ENCODE measurements at places on chromosomes 12 and 14.
A peak's percentile ranks its signal among the peaks of the same experiment; 100 is the strongest.

DNA sequence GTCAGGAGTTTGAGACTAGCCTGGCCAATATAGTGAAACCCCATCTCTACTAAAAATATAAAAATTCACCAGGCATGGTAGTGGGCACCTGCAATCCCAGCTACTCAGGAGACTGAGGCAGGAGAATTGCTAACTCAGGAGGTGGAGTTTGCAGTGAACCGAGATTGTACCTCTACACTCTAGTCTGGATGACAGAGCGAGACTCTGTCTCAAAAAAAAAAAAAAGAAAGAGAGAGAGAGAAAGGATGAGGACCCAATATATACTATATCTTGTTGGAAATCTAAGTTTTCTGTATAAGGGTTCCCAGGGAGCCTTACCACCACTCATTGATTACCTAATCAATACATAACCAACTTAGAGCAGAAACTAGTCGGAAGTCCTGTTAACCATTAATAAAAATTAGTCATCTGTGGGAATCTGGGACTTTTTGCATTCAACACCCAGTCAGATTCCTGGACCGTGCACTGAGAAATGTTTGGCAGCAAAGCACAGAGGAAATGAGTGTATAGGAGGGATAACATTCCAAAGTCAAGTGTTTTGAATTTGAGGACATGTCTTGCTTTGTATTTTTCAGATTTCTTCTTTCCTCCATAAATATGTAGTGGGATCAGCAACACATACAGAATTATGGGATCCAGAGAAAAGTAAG lies 44.8 kb upstream of the NR2C1 start:
- no peak for DNase-seq

GRCh38 chr14:21070083-21070609 lies at the start of gene ARHGEF40:
ARHGEF40 (plus strand) TSS chr14:21070304; CDS start chr14:21070397, 93 bp downstream.
- peak; percentile 38 for DNase-seq

- no peak for DNase-seq
Observed at GRCh38 chr14:22122829-22123560, 449.4 kb upstream of the OR4E1 start.

DNA sequence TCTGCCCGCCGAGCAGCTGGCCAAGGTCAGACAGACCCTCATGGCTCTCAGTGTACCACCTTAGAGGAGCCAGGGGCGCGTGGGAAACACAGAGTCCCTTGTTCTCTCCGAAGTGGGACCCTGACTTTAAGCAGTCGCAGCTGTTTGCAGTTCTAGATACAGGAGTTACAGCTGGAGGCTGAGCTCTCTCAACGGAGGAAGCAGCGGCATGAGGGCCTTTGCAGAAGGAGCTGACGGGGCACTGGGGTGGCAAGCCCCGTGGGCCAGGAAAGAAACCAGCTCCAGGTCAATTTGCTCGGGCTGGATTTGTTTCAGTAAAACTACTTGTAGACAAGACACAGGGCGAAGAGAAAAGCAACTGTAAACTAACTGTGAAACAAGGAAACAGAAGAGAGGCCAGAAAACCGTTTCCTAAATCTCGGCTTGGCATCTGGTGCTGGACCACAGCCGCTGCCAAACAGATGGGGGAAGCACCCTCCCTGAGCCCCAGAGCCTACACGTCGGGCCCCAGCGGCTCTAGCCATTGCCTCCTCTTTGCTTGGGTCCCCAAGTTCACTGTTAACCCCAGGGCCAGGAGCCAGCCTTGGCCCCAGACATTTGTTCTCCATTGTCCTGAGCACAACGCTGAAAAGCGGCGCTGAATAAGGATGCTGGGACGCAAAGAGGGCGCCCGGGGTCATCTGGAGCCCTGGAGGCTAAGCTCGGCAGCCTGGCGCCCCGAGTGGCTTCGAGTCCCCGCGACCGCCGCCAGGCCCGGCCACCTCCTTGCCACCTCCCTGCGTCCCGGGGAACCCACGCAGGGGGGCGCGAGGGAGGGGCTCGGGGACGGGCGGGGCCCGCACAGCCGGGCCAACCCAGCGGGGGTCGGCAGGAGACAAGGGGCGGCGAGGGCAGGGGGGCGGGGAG lies 914 bp upstream of the PACS2 start:
- peak; percentile 39 for DNase-seq

DNA sequence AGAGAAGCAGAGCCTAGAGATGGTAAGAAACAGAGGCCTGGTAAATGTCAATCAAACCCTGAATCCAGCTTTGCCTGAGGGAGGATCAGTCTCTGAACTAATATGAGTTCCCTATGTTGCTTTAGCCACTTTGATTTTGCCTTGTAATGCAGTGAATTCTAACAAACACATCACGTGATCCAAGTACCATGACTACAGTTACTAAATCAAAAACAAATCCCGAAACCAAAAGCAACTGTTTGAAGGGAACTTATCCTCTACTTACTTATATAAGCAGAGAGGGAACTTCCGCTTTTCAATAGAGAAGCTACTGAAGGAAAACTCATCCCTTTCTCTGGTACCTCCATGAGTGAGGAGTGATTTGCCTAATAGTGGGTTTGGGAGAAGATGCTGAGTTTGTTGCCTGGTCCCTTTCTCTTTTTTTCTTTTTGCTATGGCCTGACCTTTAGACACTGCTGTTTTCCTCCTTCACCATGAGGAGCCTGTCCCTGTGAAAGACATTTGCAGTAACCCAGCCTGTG lies 7.7 kb upstream of the PPTC7 start:
- no peak for DNase-seq

GRCh38 chr12:21989819-21990412 lies 48.7 kb upstream of the ABCC9 start:
- DNase-seq, result no peak

GRCh38 chr12:10293570-10294227 lies 14.0 kb upstream of the KLRD1 start:
- no peak for DNase-seq

GRCh38 chr12:5307065-5307464 lies 124.8 kb upstream of the NTF3 start:
- DNase-seq, result no peak

GRCh38 chr12:21644516-21644915 lies 13.1 kb downstream of the LDHB start:
- no peak for DNase-seq

GRCh38 chr12:13581031-13581430 lies 384.5 kb downstream of the EMP1 start:
- DNase-seq, result no peak

DNA sequence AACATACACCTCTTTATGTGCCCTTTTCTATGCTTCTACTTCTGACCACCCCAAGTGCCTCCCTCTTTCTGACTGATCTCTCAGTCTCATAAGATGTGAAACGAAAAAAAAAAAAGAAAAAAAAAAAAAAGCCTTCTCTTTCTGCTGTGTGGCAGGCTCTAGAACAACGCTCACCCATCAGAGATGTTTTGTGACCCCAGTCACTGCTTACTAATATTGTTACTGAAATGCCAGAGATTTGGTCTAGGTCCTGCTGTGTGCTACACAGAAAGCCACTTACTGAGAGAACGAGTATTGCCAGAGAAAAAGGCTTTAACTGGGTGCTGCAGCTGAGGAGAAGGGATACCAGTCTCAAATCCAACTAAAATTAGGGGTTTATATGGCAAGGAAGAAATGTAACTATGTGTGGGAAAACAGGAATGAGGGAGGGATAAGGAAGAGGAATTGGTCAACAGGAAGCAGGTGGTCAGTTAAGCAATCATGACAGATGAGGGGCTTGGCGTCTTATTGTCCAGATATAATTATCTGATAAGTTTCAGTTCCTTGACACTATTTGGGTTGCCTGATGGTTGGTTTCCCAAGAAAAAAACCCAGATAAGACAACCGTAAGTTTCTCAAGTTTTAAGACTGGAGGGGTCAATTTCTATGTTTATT lies 149.0 kb downstream of the NAV3 start:
- DNase-seq, result no peak

- no peak for DNase-seq
Observed at GRCh38 chr12:47828976-47829482, 9.3 kb upstream of the HDAC7 start.

- DNase-seq, result no peak
Observed at GRCh38 chr12:80509781-80510556, 65.9 kb downstream of the PTPRQ start.

DNA sequence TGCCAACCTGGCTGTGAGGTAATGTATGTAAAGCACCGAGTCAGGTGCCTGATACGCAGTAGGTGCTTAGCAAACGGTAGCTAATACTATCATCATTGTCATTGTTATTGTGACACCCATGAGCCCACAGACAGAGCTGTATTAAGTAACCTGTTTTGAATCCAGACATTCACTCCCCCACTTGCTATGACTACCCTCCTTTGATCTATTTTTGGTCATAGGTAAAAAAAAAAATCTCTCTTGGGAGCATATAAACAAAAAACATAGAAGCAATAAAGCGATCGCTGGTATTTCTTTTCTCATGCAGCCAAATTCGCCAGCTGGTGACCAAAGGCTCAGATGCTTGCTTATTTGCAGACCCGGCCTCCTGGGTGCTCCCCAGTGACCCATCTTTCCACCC lies 330.2 kb downstream of the DPF3 start:
- DNase-seq, result no peak

DNA sequence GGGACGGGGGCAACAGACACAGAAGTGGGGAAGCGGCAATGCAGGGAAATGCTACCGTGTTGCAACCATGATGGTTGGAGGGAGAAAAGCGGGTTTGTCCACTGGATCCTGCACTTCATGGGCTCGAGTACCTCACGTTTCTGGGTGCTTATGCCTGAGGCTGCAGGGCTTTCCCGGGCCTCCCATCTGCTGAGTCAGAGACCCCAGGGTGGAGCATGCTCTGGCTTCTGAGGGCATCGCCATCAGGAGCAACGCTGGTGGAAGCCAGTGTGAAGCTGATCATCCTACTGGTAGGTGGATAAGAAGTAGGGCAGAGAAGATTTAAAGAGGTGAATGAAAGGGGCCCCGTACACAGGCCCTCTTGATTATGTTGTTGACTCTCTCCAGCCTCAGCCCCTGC lies 5.0 kb upstream of the ADGRD1 start:
- DNase-seq, result no peak

DNA sequence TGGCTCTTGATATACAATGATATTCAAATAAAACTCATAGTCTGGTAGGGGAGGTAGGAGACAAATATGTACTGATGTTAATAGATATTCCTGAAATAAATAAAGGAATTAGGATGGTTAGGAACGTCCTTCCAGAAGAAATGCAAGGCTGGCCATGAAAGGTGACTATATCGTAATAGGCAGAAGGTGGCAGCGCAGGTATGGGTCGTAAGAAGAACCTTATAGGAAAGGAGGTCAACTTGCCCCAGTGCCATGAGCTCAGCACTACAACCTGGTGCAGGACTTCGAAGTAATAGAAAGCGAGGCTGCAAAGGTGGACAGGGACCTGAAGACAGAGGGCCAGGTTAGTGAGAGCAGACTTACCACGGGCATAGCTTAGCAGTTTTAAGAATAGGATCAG lies 55.3 kb upstream of the FGD4 start:
- no peak for DNase-seq

DNA sequence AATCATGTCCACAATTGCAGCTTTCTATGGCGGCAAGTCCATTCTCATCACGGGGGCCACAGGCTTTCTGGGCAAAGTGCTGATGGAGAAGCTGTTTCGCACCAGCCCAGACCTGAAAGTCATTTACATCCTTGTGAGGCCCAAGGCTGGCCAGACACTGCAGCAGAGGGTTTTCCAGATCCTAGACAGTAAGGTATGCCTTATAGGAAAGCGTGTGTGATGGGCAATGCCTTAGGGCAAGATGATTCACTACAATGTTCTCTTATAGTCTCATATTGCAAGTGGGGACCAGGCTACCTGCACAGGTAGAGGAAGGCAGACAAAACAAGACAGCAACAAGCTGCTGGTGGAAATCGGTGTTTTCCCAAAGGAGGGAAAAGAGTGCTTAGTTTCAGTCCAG lies 110.5 kb downstream of the ERGIC2 start:
- no peak for DNase-seq

- DNase-seq, result no peak
Observed at GRCh38 chr12:71503579-71504391, 64.2 kb downstream of the LGR5 start.

GRCh38 chr14:87052646-87053225 lies 940.2 kb downstream of the GALC start:
- no peak for DNase-seq

GRCh38 chr12:57129321-57129842 lies 1.1 kb downstream of the LRP1 start:
- no peak for DNase-seq

- DNase-seq, result no peak
Observed at GRCh38 chr12:93668919-93669418, 8.2 kb upstream of the CRADD start.

DNA sequence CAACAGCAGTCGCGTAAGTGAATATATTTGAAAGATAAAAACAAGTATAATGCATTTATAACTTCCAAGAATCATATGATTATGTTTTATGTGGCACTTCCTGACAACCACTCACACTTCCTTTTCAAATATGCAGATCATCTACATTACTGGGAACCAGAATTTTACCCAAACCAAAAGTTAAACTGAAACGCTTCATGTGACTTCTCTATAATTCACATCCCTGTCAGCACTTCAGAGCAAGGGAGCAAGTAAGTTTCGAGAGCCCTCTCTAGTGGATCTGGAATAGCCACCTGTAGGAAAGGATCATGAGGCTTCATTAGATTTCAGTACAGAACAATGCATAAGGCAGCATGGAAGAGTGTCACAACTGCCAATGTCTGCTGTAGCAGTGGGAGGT lies 13.7 kb upstream of the ALX1 start:
- no peak for DNase-seq

DNA sequence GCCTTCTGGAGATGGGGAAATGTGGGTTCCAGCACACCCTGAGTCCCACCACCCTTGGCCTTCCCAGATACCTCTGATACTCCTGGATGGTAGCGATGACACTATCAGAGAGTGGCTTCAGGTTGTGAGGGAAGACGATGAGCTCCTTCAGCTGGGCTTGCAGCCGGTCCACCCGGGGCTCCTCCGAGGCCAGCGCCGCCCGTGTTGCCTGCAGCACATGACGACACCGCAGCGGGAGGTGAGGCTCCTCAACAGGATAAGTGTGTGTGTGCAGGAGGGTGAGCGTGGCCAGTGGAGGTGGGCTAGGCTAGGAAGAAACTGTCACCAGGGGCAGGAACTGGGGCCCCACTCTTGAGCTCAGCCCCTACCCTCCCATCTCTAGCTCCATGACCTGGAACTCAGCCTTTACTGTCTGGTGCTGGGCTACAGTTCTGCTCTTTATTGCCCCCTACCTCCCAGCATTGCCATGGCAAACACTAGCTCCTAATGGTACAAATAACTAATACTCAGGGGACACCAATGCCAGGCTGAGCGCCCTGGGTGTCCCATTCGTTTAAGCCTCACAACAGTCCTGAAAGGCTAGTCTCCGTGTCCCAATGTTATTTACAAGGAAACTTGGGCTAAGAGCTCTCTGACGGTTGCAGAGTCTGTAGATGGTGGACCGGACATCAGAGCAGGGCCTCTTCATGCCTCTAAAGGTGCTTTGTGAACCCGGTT lies 64.1 kb downstream of the SYNE3 start:
- DNase-seq, result no peak

- DNase-seq, result no peak
Observed at GRCh38 chr12:103973909-103974308, 8.2 kb downstream of the TDG start.

Measured in anterior cingulate cortex (tissue), 58 donors.